Aorta (tissue), 5 donors: ENCODE measurements at places on chromosomes 3 and 15. TPM values are rescaled to one million over a fixed set of nuclear protein-coding genes. Genes with fewer than 3 reads are reported as not detected.

Gene MIX23
- total RNA-seq: 18.6 TPM

DNA sequence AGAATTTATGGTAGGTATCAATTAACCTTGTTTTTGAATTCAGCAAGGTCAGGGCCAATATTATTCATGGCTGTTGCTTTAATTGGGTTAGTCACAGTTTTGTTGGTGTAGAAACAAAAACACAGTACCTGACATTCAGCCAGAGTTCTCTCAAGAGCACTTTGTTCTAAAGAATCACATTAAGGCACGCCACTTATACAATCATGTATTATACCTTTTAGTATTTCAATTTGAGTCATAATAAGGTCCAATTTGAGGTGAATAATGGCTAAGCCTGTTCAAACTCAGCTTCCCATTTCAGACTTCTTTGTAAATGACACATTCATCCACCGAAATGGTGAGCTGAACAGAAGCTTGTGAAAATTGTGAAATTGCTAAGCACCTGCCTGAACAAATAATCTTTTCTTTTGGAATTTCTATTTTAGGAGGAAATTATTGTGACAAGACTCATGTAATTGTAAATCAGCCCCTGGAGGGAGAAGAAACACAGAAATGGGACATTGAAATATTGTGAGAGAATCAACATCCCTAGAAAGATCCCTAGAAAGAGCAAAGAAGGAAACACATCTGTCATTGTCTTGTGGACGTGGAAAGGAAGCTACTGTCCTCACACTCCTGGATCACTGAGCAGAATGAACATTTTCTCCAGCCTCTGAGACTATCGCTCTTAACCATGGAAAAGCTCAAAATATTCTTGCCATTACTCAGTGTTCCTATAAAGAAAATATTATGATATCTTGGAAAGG is 29.3 kb downstream of the RIOX2 start:
- DNase-seq: no peak

- no peak for DNase-seq
Measured at GRCh38 chr15:93360318-93360717, 271.3 kb upstream of the RGMA start.

DNA sequence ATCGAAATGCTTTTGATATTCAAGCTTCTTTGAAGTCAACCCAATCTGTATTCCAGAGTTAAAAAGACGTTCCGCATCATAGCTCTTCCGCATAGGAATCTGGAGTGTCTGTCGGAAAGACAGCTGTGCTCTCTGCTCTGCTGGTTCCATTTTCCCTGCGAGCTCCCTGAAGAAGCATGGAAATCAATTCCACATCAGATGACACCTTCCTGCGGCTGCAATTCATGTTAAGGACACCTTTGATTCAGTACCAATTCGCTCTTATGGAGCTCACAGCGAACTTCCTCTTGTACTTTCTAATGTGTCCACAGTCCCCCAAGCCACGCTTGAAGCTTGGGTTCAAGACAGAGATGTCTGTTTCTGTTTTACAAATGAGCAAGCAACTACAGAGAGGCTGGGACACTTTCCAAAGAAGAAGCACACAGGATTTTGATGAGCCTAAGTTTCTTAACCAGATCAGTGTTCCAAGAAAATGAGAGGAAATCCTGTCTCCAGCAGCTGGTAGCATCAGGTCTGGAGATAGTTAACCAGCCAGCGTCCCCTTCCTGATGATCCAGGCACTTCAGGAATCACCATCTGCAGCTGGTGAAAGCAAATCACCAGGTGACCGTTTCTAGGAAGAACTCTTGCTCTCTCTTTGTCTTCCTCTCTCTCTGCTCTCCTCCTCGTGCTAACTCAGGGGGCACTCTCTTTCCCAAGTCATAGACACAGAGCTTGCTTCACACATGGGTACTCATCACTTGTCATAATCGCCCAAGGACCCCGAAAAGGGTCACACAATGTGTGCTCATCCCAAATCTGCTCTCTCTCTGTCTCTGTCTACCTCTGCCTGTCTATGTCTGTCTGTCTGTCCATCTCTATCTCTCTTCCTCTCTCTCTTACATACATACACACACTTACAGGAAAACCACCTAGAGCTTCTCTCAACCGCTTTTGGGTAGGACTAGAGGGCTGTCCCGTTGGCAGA is 281.8 kb downstream of the FAM43A start:
- no peak for DNase-seq

DNA sequence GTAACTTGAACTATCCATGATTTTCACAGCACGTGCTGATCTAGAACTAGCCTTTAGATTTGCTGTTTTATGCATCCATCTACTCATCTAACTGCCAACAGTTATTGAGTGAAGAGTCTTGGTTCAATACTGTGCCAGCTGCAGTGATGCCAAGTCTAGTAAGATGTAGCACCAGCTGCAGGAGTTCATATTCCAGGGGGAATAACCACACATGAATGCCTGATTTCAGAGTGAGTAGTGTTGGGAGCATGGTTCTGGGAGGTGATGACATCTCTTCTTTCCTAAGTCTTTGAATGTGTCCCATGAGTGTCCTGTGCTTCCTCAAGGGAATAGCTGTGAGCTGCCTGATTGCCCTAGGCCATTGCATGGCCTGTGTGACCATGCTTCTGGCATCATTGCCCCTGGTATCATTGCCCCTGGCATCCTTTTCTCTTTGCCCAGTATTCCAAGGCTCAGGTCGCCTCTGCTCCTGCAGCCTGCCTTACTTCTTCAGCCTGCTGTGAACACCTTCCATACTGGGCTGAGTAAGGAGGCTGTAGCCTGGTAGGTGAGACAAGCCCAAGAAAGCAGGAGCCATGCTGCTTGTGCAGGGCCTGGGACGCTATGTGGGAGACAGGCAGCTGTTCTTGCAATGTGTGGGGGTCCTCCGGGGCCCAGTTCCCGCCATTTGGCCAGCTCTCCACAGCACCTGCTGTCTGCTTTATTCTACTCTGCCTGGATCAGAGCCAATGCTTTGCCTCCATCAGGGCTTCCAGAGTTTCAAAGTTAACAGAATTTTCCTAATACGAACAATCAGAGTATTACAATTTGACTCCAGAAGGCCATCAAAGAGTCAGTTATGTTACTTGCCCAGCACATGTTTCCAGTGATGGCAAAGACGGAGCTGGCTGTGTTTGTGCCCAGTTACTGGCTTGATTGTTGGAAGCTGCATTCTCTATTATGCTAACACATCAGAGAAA is 73.2 kb downstream of the CLSTN2 start:
- DNase-seq: no peak

Gene AGTR1
- total RNA-seq: 8.5 TPM

Gene ETV5
- total RNA-seq: 25.5 TPM

Gene TWF2
- total RNA-seq: 52.2 TPM

DNA sequence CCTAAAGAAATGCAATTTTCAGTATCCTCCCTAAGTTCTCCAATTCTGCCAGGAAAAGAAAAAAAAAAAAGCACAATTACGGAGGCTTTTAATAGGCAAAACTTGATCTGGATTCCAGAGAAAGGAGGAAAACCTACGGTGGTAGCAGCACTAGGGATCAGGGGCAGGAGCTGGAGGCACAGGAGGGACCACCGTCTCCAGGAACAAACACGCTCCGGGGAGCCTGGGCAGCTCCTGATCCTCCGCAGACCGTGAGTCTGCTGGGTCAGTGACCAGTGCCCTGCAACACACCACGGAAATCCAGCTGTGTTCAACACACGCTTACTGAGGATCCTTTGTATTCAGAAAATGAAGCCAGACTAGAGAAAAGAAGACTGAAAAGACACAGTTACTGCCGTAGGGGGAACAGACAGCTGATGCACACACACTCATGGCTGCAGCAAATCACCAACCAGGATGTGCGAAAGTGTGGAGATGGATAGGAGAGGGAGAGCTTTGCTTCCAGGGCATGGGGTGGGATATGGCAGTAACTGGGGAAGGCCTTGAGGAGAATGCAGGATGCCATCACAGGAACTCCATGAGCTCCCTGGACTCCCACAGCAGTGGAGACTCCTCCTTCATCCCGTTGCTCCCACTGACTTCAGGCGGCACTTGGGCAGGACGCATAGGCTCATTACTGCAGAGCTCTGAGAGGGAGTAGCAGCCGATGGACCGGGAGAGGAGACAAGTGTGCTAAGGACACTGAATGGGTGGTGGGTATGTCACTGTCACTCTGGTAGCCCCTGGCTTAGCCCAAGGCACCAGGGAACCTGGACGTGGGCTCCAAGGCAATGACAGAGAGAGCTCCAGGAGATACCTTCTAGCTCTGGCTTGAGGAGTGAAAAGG is 167.0 kb downstream of the ATP10A start:
- DNase-seq: peak; percentile 48

- DNase-seq: peak; percentile 92
Measured at GRCh38 chr15:98647026-98647773, 1.1 kb upstream of the IGF1R start.
